ENCODE measurements at places on chromosomes 2 and 18. TPM values are rescaled to one million over a fixed set of nuclear protein-coding genes. Genes with fewer than 3 reads are reported as not detected.
A peak's percentile ranks its signal among the peaks of the same experiment; 100 is the strongest.

DNA sequence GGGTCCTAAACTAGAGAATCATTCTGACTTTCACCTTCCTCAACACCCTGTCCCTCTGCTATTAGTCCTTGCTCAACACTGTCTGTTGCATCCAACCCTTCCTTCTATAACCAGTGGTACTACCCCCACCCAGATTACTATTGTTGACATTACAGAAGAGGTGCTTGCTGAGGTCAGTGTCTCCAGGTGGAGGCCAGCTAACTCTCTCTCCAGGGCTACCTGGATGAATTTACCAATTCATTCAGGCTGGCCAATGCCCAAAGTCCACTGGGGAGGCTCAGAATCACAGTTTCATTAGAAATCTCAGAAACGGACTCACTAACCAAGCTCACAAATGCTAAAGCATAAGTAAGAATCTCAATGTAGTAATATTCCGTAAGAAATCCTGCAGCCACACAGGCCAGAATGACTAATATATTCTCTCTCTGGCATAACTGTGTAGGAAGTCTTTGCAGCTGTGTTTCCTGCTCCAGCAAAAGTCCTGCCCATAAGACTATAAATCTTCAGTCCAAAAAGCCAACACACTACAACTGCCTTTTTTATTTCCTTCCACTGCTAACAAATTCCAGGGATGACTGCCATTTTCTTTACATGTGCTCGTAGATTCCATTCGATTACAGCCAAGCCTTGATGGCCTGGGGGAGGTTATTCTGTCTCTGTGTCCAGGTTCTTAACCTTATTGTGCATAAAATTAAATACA lies 10.0 kb upstream of the TTR start:
- no peak for DNase-seq

- no peak for DNase-seq
Measured at GRCh38 chr2:150143087-150143536, 344.4 kb downstream of the RND3 start.

DNA sequence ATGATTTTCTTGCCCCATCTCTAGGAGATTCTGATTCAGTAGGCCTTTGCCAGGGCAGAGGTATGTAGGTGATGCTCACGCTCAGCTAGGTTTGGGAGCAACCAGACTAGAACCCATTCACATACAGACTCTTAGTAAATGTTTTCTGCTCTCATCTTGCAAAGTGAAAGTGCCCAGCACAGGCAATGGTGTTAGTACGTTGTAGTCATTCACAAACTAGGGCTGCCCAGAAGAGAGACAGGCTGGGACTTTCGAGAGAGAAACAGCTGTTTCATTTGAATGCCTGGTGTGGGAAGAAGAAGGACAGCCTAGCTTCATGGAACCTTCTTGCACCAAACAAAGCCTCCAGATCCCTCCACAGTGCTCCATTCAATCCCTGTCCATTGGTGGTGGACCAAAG lies 19.4 kb downstream of the DDX18 start:
- DNase-seq: no peak

- DNase-seq: peak; percentile 44
Measured at GRCh38 chr2:29130295-29130694, 15.1 kb downstream of the CLIP4 start.

- no peak for DNase-seq
Measured at GRCh38 chr2:215368493-215368809, 56.6 kb downstream of the ATIC start.

NYAP2 gene
- 1.0 TPM for total RNA-seq

- no peak for DNase-seq
Measured at GRCh38 chr2:188440849-188441248, 149.2 kb downstream of the GULP1 start.

MPV17 gene
- 103 TPM for total RNA-seq

GRCh38 chr18:23776306-23776705 lies 87.1 kb downstream of the LAMA3 start:
- no peak for DNase-seq

SCYGR4 gene
- not detected for total RNA-seq

SERPINB7 gene
- 0.32 TPM for total RNA-seq

DNA sequence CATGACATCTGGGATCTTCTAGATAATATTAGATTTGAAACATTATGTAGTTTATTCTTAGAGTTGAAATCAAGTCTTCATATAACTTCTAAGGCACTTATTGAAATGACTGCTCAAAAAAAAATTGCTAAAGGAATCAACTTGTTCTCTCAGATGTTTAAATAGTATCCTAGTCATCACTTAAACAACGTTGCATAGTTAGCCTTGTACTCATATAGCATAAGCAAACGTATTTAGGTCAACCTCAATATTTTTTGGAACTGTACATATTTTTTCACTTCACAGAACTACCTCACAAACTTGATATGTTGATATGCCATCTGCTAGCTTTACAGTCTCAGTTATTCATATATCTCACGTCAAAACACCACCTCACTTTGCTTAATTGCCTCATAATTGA lies 47.1 kb upstream of the CREB1 start:
- no peak for DNase-seq

- DNase-seq: no peak
Measured at GRCh38 chr2:10467401-10467800, 19.3 kb upstream of the ODC1 start.

LYG2 gene
- not detected for total RNA-seq

ASPRV1 gene
- total RNA-seq: 0.73 TPM

DNA sequence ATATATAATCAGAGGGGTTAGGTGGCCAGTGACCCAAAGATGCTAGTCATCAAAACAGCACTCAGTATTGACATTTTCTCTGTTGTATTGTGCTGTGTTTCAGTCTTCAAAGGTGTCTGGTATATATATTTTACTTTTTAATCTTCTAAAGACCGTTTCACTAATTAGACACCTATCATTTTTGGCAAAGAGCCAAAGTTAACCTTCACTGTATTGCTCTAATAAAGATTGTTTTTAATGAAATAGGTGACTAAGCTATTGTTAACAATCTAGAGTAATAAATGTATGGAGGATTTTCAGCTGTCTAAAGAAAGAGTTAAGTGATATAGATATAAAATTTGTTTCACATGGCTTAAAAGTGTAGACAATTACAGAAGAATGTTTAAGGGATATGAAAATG lies 264.0 kb downstream of the CNTNAP5 start:
- DNase-seq: no peak

TLX2 gene
- total RNA-seq: not detected

DNA sequence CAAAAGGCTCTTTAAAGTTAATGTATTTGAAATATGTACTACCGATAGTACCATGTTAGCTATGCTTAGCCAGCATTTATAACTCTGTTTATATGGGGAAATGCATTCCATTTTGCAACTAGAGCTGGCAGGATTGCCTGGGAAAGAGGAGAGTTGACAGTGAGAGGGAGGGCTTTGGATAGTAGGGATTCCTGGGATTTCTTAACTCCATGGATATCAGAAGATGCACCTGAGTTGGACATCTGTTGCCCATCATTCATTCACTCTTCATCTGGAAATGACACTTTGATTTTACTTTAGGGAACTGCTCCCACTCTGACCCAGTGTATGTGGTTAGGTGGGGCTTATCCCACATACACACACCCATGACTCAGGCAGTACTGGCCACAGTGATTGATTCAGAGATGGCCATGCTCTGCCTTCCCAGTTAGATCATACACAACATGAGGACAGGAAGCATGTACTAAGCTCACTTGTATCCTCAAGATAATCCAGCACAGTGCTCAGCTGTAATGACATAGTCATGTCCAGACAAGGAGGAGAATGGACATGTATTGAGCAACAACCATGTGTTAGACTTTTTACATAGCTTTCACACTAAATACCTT lies 248.8 kb downstream of the MREG start:
- DNase-seq: no peak

DNA sequence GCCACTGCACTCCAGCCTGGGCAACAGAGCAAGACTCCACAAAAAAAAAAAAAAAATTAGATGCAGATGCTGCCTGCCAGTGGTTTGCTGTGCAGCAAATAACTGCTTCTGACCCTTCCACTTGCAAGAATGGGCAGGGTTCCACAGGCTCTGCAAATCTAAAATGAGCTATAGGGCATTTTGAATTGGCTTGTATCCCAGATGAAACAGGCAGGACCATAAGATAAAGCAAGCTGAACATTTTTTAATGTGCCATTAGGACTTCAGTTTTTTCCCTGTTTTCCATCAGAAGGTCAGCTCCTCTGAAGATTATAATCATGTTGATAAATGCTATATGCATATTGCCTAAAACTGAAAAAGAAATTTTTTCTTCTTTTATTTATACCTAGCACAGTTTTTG lies 15.7 kb upstream of the FZD7 start:
- DNase-seq: no peak

GRCh38 chr2:232839411-232840079 lies 30.5 kb upstream of the SNORC start:
- peak; percentile 36 for DNase-seq

GRCh38 chr18:10352671-10353070 lies 101.8 kb upstream of the APCDD1 start:
- no peak for DNase-seq

GRCh38 chr2:37168217-37168981 lies 11.6 kb upstream of the EIF2AK2 start:
- DNase-seq: no peak

ASXL3 gene
- total RNA-seq: 3.1 TPM

DNA sequence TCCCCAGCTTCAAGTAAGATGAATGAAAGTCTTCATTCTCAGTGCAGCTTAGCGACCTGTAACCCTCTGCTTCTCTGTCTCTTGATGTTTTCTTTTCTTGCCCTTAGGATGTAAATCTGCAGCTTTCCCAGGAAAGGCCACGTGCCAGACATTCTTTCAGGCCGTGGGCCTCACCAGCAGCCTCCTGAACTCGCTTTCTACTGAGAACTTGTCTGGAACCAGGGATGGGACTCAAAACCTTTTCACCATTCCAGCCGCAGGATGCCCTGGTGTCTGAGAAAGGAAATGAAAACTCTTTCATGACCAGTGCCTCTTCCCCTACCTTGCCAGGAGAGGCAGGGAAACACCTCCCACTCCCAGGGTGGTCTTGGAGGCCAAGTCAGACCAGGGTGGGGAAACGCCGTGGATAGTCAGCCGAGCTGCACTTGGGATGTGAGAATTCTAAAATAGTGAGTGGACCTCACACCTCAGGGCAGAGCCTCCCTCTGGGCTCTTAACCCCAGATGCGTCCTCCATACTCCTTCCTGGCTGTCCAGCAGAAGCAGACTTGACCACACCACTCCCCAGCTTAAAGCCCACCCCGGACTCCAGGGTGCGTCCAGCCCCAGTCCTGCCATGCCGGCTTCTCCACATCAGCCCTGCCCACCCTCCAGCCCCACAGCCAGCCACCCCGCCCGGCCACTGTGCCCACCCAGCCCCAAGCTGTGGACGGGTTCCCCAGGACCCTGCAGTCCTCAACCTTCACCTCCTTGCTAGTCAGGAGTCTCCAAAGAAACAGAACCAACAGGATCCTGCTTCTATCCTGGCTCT lies 115.5 kb downstream of the TWIST2 start:
- no peak for DNase-seq

DNA sequence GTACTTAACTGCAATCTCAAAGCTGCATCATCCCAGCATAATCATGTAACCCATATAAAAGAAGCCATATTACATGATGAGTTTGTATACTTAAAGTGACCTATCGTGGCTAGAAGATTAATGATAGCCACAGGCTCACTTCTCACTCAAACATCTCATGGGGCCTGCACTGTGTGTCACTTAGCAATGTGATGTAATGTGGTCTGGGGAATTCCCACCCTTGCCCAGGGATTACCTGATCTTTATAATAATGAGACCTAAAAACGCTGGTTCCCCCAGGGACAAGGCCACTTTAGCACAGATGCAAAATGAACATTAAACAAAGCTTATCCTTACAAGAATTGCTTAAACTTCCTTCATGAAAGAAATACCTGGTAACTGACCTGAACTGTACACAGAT lies 427.1 kb upstream of the CNTNAP5 start:
- no peak for DNase-seq

IL1RL2 gene
- 1.5 TPM for total RNA-seq

NT5DC4 gene
- total RNA-seq: 1.1 TPM

GATA6 gene
- total RNA-seq: 29.9 TPM

DNA sequence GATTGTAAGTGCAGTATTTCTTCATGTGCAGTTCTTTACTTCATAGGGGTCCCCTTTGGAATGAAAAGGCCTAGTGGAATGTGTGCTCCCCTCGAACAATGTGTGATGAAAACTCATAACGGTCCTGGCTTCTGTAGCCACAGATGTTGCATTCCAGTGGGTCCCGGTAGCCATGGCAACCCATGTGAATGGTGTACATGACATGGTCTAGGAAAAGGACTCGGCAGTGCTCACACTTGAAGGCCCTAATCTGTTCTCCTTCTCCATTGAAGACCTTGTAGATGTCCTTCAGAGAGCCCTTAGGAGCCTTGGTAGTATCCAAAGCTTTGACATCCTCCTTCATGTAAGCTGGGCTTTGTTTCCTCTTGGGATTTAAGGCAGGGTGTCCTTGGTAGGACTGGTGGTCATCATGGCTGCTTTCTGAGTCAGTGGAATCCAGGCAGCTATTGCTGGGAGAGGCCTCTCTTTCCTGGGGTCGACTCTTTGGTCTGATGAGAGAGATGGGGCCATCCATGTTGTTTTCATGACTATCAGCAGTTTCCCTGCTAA lies 144.0 kb downstream of the IKZF2 start:
- no peak for DNase-seq

GTF2A1L gene
- total RNA-seq: 0.34 TPM

DNA sequence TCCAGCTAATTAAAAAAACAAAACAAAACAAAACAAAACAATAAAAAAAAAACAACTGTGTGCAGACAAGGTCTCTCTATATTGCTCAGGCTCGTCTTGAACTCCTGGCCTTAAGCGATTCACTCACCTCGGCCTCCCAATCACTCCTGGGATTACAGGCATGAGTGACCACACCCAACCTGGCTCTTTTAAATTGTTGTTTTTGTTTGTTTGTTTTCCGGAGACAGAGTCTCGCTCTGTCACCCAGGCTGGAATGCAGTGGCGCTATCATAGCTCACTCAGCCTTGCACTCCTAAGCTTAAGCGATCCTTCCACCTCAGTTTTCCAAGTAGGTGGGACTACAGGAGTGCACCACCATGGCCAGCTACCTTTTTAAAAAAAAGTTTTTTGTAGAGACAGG lies 201.6 kb downstream of the EN1 start:
- no peak for DNase-seq

IL1RN gene
- total RNA-seq: 28.6 TPM

EPB41L3 gene
- 98.7 TPM for total RNA-seq

GRCh38 chr2:2146969-2147900 lies 183.8 kb downstream of the MYT1L start:
- no peak for DNase-seq

DNA sequence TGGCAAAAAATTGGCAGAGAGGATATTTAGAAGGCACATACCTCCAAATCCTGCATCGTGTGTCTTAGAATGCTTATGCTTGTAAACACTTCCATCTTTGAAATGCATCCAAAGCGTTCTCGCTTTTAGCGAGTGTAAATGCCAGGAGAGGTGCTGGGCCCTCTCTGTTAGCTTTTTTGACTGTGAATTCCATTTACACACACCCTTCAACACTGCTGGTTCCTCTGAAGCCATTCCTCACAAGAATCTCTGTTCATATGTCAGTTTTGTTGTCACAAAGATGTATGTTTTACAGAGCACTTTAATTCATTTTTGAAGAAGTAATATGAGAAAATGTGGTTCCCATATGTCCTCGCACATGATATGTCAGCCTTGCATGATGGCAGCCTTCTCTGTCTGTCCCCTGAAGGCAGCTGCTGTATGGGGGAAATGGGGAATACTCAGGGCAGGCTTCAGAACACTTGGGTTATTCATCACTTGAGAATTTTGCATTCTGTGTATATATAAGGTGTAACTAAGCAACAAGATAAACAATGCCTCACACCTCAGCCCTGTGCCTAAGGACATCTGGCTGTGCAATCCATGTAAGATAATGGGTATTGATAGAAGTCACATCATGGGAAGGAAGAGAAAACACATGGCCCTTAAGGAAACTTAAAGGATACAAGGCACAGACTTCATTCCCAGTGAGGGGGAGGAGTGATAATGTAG lies 52.3 kb downstream of the RAB27B start:
- no peak for DNase-seq

EVX2 gene
- not detected for total RNA-seq

CDH2 gene
- total RNA-seq: 1.6 TPM

Measured in left lung (tissue), 14 donors.